ENCODE measurements at places on chromosomes 3 and 15.

DNA sequence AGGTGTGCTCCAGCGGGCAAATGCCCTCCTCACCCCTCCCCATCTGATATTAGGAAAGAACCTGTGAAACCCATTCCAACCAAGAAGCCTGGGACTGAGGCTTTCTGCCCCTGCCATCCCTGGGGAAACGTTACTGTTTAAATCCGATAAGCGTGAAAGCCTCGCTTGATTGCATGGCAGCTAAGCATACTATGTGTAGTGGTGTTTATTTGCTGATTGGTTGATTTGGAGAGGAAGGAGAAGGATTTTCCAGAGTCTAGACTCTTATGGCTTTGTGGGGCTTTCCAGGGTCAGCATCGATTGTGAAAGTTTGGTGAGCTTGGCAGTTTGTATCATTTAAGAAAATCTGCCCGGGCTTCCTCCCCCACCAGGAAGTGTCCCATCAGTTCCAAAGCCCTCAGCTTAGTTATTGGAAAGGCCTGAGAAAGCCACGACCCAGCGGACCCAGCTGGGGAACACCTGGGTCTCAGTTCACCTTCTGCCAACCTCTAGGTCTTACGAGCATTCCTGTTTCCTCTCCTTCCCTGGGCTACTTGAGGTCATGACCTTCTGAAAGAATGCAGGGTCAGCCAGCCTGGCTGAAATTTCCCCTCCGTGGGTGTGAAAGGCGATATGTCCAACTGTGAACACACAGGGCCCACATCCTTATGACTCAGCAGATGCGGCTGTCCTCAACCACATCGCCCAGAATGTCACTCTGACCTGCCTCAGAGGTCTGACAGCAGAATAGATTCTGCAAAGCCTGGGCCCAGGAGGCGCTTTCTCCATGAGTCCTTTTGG, 62.8 kb upstream of the HERC1 start:
- DNase-seq, result peak; percentile 47

- DNase-seq, result no peak
These were observed 123.2 kb upstream of the FEZF2 start for GRCh38 chr3:62496503-62496902.

DNA sequence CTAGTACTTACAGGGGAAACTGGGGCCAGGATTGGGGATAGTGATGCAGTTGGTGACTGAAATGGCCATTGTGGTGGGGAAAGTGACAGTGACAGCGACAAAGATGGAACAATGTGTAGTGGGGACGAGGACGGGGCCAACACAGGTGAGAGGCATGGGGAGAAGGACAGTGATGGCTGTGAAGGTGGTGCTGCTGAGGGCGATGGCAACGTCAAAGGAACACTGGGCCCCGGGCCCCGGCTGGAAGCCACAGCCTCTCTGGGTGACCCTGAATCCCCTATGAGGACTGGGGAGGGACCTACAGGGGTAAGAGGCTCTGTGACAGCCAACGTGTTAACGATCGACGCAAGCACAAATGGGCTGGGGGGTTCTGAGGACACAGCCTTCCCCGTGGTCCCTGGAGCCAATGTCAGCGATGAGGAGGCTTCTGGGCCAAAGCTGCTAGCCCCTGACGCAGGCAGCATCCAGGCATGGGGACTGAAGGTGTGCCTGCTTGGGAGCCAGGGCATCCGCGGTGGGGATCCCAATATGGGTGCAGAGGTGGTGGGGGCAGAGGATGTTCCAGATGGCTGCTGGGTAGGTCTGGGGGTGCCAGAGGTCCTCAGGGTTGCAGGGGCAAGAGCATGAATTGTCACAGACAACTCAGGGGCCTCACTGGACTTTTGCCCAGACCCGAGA, 25.2 kb upstream of the GOLGA6C start:
- DNase-seq, result no peak

DNA sequence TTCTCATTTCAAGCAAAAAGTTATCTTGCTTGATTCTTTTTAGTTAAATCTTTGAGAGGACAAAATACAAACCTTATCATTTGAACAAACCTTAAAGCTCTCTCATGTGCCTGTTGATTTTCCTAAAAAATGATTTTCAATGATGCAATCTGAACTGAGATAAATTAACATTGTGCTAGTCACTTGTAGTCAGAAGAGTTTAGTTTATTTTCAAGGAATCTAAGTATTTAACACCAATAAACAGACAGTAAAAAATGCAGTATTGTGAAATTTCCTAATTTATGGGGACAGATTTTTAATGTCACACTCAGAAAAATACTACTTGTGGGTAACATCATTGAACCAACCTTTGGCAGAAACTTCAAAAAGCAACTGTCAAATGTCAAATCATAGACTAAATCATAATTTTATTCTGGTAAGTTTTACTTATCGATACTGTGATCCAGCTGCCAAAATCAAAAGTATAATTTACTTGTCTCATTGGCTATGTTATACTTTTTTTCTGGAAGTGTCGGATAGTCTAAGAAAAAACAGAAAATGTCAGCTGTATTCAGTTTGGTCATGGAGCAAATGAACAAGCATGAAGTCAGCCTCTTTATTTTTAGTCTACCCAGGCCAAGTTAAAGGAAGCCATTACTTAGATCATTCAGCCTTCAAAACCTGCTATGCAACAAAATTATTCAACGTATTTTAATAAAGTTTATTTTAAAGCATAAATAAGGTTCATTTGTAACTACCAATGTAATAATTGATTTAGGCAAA, 52.4 kb upstream of the FNDC3B start:
- DNase-seq, result no peak

DNA sequence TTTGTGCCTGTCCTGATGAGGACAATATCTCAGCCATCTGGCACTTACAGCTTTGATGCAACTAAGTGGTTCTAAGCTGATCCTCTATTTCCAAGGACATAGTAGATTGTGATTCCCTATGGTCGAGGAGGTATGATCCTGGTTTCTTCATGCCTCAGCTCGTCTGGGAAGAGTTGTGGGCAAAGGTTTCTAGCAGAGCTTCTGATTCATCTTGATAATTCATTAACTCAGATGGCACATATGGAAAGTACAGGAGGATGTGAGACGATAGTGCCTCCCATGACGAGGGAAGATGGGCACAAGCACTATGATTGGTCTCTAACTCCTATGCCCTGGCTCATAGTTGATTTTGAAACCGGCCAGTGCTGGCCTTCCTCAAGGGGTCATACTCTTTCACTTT, 334.2 kb upstream of the SEMA6D start:
- no peak for DNase-seq

GRCh38 chr15:87570206-87570605, 686.3 kb downstream of the NTRK3 start:
- no peak for DNase-seq

DNA sequence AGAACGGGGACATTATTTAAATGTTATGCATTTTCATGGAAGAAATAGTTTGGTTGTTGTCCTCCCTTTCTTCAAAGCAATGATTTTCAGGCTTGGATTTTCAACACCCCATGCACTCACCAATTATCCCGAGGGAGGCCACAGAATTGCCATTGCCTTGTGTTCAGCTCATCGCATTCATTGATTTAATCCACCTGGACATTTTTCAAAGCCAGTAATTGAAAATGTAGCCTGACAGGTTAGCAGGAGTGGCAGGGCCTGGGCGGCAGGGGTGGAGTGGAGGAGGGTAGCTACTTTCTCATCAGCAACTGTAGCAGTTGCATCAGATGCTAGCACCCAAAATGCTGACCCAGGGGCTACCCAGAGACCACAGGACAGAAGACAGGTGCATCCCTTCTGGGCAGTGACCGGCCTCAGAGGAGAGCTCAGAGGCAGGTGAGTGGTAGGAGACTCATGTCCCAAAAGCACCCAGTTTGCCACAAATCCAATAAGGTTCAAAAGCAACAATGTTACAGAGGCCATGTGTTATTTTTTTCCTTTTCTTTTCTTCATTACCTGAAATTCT, 242.4 kb downstream of the CD47 start:
- no peak for DNase-seq

GRCh38 chr3:6229778-6230410, 631.0 kb upstream of the GRM7 start:
- no peak for DNase-seq

- no peak for DNase-seq
These were observed 36.4 kb upstream of the WNT5A start for GRCh38 chr3:55523471-55523870.
